ENCODE measurements at places on chromosomes 16 and 17. TPM values are rescaled to one million over a fixed set of nuclear protein-coding genes. Genes with fewer than 3 reads are reported as not detected.

The ENPP7 gene
- not detected for polyA plus RNA-seq

The SEPTIN1 gene
- 1.9 TPM for polyA plus RNA-seq

The DNASE1L2 gene
- 0.89 TPM for polyA plus RNA-seq

The AATK gene
- 0.25 TPM for polyA plus RNA-seq

The HBA2 gene
- not detected for polyA plus RNA-seq

The SPNS2 gene
- 0.29 TPM for polyA plus RNA-seq

The ABCC6 gene
- polyA plus RNA-seq = 0.24 TPM

The SDR42E2 gene
- polyA plus RNA-seq = not detected

The NPIPB9 gene
- polyA plus RNA-seq = not detected

The TLCD2 gene
- polyA plus RNA-seq = 2.4 TPM

The ZP2 gene
- not detected for polyA plus RNA-seq

The PDE6G gene
- polyA plus RNA-seq = not detected

The CLDN9 gene
- 0.09 TPM for polyA plus RNA-seq

The ZPBP2 gene
- polyA plus RNA-seq = not detected

The CACNA1H gene
- polyA plus RNA-seq = not detected

The TBC1D3I gene
- not detected for polyA plus RNA-seq

The ALOX12B gene
- polyA plus RNA-seq = not detected

The CBX1 gene
- polyA plus RNA-seq = 36.8 TPM

The KRTAP4-6 gene
- polyA plus RNA-seq = not detected

The KRT28 gene
- polyA plus RNA-seq = not detected

The DNAH17 gene
- polyA plus RNA-seq = 0.64 TPM

The NPW gene
- polyA plus RNA-seq = 3.0 TPM

The DNAI2 gene
- polyA plus RNA-seq = not detected

The FTO gene
- 84.2 TPM for polyA plus RNA-seq

The HSPB9 gene
- 0.34 TPM for polyA plus RNA-seq

The CCDC43 gene
- polyA plus RNA-seq = 34.9 TPM

The CDH5 gene
- not detected for polyA plus RNA-seq

The PRSS36 gene
- polyA plus RNA-seq = 0.19 TPM

The ASPHD1 gene
- 18.5 TPM for polyA plus RNA-seq

The PRR35 gene
- not detected for polyA plus RNA-seq

The RNF151 gene
- 0.25 TPM for polyA plus RNA-seq
